HFF-Myc (cell line): ENCODE measurements at places on chromosomes 5 and 9.

- no peak for DNase-seq
Observed at GRCh38 chr9:113707953-113708695, 168.0 kb upstream of the ZNF618 start.

DNA sequence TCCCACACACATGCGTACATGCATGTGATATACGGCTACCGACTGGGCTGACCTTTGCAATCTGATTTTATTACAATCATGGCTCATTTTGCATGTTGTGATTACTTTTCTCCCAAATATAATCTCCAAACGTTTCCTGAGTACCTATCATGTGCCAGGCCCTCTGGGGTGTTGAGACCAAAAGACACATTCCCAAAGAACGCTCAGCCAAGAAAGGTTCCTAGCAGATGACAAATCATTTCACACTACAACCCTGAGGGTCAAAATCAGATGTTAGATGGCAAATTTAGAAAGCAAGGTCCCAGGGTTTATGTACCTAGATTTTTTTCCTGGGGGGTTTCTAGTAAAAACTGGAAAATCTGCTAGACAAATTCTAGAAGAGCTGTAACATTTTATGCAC lies 32.4 kb upstream of the SLC25A51 start:
- DNase-seq: no peak

GRCh38 chr5:79754865-79755555 lies 65.4 kb downstream of the CMYA5 start:
- DNase-seq: no peak

GRCh38 chr9:20244271-20244670 lies 378.0 kb downstream of the MLLT3 start:
- no peak for DNase-seq
